ENCODE measurements at places on chromosomes 2 and 18. TPM values are rescaled to one million over a fixed set of nuclear protein-coding genes. Genes with fewer than 3 reads are reported as not detected.

The NXPH2 gene
- total RNA-seq = not detected

The ATF2 gene
- 98.2 TPM for total RNA-seq

The TUBA3E gene
- total RNA-seq = not detected

The SLC14A1 gene
- 5.6 TPM for total RNA-seq

The ACYP2 gene
- 11.5 TPM for total RNA-seq

The RUFY4 gene
- total RNA-seq = not detected

The SPR gene
- total RNA-seq = 14.3 TPM

The ATG16L1 gene
- total RNA-seq = 53.1 TPM

The THAP4 gene
- total RNA-seq = 26.4 TPM

The NEU2 gene
- not detected for total RNA-seq

The GPBAR1 gene
- not detected for total RNA-seq

The SERPINB3 gene
- not detected for total RNA-seq

The PARD3B gene
- total RNA-seq = 15.9 TPM

The ST6GAL2 gene
- 0.09 TPM for total RNA-seq

The ECEL1 gene
- total RNA-seq = not detected

The CYRIA gene
- 5.6 TPM for total RNA-seq

The SKA1 gene
- total RNA-seq = 3.0 TPM

The TRIM43 gene
- total RNA-seq = not detected

The GALNT14 gene
- total RNA-seq = 0.72 TPM

The TUBB8B gene
- not detected for total RNA-seq

The METTL8 gene
- 73.3 TPM for total RNA-seq

The GATA6 gene
- total RNA-seq = 22.5 TPM

The SMYD1 gene
- not detected for total RNA-seq

The GALM gene
- total RNA-seq = 35.2 TPM
